ENCODE measurements at places on chromosomes 5 and 9. TPM values are rescaled to one million over a fixed set of nuclear protein-coding genes. Genes with fewer than 3 reads are reported as not detected.

Gene FBXW5
- total RNA-seq, result 77.5 TPM

Gene CNTNAP3
- total RNA-seq, result 37.5 TPM

Gene OR1L4
- not detected for total RNA-seq

Gene PLAC8L1
- 0.96 TPM for total RNA-seq

GRCh38 chr9:68705531-68706362 lies 707 bp downstream of the PIP5K1B start:
- DNase-seq, result peak; percentile 1

DNA sequence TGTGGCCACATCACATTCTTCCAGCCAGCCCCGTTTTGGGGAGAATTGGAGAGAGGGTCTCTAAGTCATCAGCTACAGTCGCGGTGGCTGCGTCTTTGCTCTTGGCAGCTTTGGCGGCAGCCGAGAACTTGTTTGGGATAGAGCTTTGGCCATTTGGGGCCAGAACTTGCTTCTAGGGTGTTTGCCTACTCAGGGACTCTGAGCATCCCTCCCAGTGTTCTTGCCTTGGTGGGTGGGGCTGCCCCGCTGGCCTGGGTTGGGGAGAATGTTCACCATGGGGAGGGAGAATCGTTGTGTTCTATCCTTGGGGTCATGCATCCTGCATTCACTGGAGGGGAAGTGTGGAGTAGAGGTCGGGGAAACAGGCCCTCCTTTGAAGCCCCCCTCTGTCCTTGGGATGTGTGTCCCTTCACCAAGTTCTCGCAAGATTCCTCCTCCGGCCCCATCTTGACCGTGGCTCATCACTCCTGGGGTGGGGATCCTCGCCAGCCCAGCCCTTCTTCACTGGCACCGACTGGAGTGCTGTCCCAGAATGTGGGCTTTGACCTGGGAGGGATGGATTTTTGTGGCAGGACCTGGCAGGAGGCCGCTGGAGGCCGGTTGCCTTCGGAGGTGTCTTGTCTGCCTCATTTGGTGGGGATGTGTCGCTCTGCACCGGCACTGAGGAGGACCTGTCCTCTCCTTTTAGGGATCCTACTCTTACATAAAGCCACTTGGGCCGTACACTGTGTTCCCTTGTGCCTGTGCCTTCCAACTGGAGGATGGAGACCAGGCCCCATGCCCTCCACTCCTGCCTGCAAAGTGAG lies 3.5 kb downstream of the PHF2 start:
- DNase-seq, result no peak

GRCh38 chr5:132294728-132295504 lies 722 bp downstream of the SLC22A4 start:
- peak; percentile 86 for DNase-seq

DNA sequence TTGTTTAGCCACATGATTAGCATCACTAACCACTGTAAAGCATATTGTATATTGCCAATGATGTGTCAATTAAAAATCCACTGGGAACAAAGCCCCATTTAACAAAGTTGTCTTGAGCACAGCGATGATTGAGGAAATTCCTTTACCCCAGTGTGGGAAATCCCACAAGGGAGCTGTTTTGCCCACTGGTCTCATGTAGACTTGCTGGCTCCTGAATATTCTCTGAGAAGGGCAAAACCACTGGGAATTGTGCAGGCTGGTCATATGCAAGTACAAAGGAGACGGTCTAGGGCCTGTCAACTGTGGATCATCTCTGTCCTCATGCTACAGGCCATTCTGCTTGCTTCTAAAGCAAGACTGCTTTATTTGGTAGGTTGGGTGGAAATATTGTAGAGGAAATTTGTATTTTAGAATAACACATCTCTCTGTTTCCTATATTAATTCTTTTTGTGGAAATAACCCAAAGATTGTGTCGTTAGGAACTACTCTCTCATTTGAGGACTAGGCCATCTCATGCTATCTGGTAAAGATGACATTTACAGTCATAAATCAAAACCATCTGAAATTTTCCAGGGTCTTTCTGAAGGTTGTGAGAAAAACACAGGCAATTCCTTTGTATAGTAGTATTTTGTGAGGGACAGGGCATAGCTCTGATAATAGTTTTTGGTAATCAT lies 60.2 kb downstream of the PARP8 start:
- no peak for DNase-seq

DNA sequence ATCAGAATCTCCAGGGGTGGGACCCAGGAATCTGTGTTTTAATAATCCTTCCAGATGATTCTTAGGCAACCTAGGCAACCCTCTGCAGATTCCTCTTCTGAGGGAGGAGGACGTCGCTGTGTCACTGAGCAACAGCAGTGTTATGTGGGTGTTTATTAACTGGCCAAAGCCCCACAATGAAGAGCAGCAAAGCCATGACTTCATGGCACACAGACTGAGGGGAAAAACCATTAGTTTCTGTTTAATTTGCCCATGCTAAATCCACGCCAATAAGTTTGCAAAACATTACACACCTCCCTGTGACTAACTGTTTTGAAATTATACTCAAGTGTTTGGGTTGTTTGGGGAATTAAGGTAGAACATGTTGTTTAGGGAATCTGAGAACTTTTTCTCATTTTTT lies 83.7 kb upstream of the TMED7 start:
- DNase-seq, result no peak

DNA sequence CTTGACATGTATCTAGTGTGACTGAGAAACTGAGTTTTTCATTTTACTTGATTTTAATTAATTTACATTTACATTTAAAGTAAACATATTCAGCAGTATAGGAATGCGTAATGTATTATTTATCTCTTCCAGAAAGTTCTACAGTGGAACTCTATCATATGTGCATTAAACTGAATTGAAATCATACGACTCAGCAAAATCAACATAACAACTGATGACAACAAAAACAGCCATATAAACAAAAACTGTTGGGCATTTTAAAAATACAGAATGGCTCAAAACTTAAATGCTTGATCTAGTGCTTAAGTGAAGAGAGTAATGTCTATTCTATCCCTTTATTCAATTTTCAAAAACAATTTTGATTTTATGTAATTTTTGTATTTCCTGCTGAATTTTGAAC lies 134.4 kb downstream of the TRPM3 start:
- DNase-seq, result no peak

DNA sequence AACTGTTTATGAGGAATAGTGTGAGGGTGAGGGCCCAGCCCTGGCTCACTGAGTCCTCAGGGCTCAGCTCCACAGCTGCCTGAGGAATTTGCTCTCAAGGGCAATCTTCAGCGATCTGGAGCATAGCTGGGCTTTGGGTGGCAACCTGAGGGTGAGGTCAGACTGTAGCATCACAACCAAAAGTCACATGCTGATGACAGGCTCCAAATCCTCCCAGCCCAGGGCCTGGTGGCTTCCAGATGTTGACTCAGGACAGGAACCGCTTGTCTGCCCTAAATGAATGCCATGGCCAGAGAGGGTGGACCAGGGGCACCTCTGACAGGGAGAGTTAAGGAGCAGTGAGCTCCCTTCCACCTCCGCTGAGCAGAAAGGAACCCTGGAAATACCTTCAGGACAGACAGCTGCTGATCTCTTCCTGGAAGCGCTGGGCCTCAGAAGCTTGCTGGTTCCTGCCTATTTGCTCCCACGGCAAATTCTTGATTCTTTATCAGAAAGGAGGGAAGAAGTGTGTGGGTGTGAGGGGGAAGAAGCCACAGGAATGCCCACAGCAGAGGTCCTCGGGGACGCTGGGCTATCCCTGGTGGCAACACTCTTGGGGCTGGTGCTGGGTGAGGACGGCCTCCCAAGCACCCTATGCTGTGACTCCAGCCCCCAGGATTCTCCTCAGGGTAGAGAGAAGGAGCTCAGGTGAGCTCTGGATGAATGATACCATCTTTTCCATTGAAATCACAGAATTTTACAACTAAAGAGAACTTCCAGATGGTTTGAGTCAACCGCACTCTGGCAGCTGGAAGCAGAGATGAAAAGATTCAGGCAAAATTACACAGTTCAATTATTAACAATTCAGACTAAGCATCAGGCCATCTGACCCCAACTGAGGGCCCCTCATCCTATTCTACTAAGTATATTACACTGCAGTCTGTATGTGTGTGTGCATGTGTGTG lies 13.8 kb upstream of the CTSL start:
- peak; percentile 46 for DNase-seq

DNA sequence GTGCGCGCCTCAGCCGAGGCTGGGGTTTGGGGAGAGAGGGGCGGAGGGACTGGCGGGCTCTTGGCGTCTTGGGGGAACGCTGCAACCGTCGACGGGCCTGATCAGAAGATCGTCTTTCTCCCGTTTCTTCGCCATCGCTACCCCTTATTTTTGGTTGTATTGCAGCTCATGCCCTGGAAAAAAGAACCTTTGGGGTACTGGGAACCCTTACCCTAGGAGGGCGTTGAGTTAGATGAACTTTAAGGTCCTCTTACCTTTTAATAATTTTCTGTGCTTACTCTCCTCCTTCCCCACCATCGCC lies 719 bp downstream of the PAIP2 start:
- no peak for DNase-seq

DNA sequence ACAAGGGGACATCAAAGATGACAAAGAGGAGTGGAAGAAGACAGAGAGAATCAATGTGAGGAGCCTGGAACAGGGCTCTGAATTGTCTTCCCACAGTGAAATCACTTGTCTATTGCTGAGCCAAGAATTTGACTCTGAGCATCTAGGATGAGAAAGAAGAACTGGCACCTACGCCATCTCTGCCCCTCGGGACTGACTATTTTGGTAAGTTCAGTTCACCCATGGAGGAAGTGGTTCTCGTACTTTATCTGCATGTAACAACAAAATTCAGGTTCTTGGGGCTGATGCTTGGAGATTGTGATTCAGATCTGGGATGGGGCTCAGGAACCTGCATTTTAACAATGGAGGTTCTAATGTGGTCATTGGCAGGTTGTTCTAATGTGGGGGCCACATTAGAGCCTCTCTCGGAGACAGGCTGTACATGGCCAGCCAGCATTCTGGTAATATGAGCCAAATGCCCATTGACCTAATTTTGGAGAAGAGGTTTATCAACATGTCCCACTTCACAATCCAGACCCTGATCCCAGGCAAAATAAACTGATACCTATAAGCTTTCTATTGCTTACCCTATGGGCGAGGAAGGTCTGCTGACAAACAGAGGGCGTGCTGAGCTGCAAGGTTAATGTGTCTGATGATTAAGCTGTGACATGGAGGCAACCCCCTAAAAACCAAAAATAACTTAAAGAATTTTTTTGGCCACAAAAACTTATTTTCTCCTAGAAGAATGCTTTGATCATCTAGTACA lies 2.7 kb upstream of the IL12B start:
- DNase-seq, result no peak
